ENCODE measurements at places on chromosomes 16 and 17.

DNA sequence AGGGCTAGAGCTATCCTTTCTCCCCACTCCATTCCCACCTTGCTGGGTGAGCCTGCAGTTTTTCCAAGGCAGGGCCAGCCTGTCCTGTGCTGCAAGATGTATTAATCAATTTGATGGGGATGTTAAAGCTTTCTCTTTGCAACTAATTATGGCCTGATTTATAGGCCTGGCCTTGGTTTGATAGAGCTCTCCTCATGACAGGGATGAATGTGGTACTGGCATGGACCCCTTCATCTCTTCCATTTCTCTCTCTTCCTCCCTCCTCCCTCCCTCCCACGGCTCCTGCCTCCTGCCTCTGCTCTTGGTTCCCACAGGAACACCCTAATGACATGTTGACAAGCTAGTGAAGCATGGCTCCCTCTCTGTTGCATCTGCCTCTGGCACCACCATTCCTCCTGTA lies 47.2 kb upstream of the SKAP1 start:
- DNase-seq = no peak

- no peak for DNase-seq
Measured at GRCh38 chr16:48536614-48537200, 73.3 kb downstream of the N4BP1 start.

DNA sequence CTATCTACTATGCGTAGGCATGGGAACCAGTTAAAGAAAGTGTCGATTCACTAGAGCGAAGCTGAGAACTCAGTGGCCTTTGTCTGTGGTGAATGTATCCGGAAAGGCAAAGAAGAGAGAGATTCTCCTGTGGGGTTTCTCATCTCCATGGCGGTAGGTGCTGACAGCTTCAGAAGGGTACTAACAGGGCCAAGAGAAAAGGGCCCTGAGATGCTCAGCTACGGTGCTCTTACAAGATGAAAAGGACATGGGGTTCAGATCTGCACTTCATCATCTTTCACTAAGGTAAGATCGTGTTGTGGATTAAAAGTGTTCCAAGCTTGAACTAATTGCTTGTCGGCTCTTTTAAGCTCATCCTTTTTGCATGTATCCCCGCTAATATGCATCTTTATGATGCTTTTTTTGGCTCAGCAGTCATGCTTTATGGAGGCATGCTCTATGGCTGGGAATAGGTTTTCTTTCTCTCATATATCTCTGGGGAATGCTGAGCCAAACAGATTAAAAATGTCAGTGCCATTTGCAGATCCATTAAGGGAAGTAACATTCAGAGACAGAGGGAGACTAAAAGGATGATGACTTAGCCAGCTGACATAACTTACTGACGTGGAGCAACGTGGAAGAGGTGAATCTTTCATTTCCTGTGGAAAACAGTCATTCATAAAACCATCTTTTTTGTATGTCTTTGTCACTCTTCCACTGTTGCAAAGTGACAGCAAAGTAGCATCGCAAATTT lies 29.9 kb downstream of the KCNJ16 start:
- no peak for DNase-seq

GRCh38 chr16:76345163-76345661 lies 68.0 kb downstream of the CNTNAP4 start:
- DNase-seq = no peak

- DNase-seq = no peak
Measured at GRCh38 chr17:28470914-28471366, 2.5 kb upstream of the SLC13A2 start.

Measured in activated T-cell treated with anti-CD3 and anti-CD28 coated beads for 4 hours (primary cell).